ENCODE measurements at places on chromosomes 16 and 17. TPM values are rescaled to one million over a fixed set of nuclear protein-coding genes. Genes with fewer than 3 reads are reported as not detected.
A peak's percentile ranks its signal among the peaks of the same experiment; 100 is the strongest.

GRCh38 chr16:16007743-16008111, 58.3 kb downstream of the ABCC1 start:
- peaks cover 28% of the 10 kb centered on the region for H3K4me1 ChIP-seq
- H3K27ac ChIP-seq, result peak overlapping the region; percentile 87
- H3K27me3 ChIP-seq, result no peaks in the 10 kb centered on the region
- DNase-seq, result peak; percentile 75
- H3K36me3 ChIP-seq, result 0 out of 2 replicates have a peak, but pooled peaks cover 3% of the 10 kb centered on the region
- no peak overlapping the region for H3K4me3 ChIP-seq

NGFR gene
- total RNA-seq, result 0.07 TPM

DNA sequence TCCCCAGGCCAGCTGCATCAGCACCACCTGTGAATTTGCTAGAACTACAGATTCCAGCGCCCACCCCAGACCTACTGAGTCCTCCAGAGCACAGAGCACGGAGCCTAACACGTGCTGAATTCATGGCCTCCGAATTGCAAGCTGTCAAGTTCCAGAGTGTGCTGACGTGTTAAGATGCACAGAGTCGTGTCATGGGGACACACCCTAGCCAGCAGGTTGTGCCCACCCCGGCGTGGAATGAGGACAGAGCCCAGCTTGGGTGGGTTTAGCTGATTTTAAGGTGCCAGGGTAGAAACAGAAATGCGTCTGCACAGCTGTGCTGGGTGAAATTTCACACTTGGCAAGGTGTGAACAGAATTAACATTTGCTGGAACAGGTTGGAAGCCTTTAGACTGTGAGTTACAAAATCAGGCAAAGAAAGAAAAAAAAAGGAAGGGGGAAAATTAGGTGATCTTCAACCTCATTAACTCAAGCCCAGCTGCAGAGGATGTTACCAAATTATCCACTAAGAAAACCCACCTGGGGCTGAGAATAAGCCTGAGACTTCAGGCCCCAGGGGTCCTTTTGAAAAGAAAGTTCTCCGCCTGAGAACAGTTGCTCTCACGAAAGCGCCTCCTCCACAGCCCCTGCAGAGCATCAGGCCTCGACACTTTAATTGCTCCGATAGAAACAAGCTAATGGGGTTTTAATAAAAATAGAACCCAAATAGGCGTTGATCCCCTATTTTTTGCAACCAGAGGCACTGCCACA, 27.1 kb downstream of the GINS3 start:
- DNase-seq, result peak; percentile 98
- H3K36me3 ChIP-seq, result peaks cover 20% of the 10 kb centered on the region
- H3K27me3 ChIP-seq, result no peaks in the 10 kb centered on the region
- H3K27ac ChIP-seq, result peak overlapping the region; percentile 100
- H3K4me3 ChIP-seq, result peak overlapping the region; percentile 71

DNA sequence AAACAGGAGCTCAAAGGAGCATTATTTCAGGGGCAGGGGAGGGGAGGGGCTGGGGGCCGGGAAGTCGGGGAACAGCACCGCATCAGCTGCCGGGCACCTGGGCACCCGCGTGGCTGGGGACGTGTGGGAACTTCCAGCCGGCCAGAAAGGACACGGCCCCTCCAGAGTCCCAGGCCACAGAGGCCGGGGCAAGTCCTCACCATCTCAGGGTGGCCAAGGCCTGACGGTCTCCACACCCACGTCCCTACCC, 1.1 kb downstream of the PGAP6 start:
- peak overlapping the region; percentile 95 for H3K4me3 ChIP-seq
- no peaks in the 10 kb centered on the region for H3K36me3 ChIP-seq
- no peaks in the 10 kb centered on the region for H3K27me3 ChIP-seq
- no peak for DNase-seq
